SK-N-SH treated with all-trans-retinoic acid at 6 μM for 48 hours (cell line): ENCODE measurements at places on chromosomes 2 and 18.

- ATAC-seq = no peak
These were observed 149.5 kb upstream of the ZEB2 start for GRCh38 chr2:144669196-144669987.

DNA sequence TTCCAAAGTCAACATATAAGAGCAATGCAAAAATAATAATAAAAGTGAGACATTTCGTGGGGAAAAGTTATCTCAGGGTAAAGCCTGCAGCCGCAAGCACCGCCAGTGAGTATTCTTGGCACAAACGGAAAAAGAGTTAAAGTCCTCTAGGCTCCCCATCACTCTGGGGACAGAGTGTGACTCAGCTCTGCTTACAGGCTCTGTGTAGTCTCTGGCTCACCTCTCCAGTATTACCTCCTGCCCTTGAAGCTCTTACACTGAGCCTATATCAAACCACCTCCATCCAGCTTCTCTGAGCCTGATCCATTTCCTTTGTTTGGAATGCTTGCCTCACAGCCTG lies 55.5 kb downstream of the MTHFD2 start:
- ATAC-seq = no peak

DNA sequence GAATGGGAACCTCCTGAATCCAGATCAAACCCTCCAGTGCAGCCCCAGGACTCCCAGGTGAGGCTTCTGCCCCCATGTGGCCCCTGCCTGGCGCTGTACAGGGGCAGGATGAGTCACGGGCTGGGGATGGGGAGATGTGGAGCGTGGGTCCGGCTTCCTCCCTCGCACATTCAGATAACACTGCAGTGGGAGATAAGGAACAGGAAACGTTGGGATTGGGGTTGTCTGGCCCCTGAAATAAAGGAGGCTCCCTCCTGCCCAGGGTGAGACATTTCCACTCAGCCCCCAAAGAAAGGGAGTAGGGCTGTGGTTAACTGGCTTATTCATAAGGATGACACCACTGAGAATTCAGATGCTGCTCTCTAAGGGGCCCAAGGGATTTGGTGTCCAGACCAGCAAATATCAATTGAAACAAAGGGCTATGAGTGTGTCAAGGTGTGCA lies 30.7 kb downstream of the IGFBP5 start:
- ATAC-seq = peak; percentile 31

DNA sequence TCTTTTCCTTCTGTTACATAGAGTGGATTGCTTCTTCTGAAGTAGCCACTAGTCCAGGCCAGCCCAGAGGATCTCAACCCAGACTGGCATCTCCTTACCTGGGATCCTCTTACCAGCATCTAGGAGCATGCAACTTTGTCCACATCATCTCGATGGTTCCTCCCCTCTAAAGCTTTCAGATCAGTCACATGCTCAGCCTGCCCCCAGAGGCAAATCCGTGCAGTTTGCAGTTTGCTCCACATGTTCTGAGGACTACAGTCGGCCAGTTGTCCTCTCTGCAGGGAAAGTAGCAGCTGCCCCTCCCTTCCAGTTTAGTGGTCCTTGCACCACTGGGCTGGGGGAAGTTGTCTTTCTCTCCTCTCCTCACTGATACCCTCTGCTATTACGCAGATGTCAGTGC lies 259.8 kb upstream of the APCDD1 start:
- peak; percentile 25; the same call in 1 of the 3 replicates for ATAC-seq

- no peak for ATAC-seq
These were observed 232.1 kb upstream of the TRIB2 start for GRCh38 chr2:12484536-12485115.

DNA sequence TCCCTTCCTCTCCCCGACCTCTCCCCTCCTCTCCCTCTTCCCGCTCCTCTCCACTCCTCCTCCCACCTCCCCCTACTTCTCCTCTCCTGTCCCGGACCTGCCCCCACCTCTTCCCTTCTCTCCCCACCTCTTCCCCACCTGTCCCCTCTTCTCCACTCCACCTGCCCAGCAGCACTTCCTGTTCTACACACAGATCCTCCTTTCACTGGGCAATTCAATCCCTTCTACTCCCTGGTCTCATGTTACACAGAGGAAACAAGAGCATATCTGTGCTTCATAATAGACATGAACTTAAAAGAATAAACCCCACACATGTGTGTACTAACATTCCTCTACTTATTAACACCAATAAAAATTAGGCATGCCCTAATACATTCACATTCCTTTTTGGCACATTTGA lies 34.8 kb downstream of the TIMM21 start:
- ATAC-seq = no peak

DNA sequence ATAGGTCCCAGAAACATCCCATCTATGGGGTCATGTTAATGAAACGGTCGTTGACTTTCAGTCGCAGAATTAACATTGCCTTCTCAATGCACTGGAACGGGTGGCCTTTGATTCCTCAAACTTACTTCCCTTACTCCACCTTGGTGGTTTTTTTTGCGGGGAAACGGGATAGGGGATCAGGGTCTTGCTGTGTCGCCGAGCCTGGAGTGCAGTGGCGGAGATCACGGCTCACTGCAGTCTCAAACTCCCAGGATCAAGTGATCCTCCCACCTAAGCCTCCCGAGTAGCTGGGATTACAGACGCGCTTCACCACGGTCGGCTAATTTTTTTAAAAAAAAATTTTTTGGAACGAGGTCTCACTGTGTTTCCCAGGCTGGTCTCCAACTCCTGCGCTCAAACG lies 754 bp downstream of the ATG16L1 start:
- peak; percentile 10; the same call in 2 of the 3 replicates for ATAC-seq

- ATAC-seq = no peak
These were observed 119.1 kb downstream of the MAP4K4 start for GRCh38 chr2:101816598-101816997.

- ATAC-seq = no peak
These were observed 61.1 kb downstream of the GATA6 start for GRCh38 chr18:22230471-22230945.

DNA sequence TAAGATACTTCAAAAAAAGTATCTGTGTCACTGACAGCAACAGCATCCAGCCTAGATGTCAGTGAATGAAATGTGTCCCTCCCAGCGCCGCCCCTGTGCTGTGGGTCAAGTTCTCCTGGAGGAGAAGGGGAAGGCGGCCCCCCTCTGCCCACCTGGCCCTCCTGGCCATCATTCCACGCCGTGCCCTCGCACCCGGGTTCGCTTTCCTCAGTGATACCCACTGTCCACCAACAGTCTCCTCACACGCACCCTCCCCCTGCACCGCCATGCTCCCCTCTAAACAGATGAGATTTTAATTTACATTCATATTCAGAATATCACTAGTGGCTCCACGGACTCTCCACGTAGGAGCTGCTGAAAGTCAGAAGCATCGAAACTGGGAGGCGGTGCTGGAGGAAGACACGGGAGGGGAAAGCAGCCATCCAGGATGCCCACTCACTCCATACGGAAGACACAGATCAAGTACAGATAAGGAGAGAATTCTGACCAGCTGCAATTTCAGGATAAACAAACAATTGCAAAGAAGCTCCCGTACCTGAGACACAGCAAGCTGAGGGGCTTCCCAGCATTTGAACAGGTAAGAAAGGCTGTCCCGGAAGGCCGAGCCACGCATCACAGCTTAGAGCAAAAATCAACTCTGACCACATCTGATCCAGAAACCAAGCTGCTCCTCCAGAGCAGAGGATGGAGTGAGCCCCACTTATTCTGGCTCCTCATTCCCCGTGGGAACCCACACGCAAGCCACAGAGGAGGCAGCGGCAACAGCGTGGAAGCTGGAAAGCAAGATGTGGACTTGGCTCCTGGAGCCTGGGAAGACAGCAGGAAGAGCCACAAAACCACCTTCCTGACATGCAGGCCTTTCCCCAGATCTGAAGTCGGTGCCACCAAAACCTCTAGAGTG lies 49.7 kb downstream of the PXDN start:
- ATAC-seq = no peak

DNA sequence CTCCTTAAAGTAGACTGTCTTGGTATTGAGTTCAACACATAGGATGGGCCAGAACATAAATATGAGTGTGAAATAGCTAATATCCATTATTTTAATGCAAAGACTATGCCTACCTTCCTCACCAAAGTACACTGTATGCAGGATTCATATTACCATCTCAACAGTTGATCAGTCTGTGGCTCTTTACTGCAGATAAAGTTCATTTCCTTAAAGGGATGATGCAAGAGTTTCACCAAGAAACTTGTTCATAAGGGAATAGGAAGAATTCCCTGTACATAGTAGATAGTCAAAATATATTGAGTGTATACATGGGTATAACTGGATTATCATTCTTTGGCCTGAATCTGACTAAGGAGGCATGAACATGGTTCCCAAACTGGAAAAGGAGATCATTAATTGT lies 35.0 kb downstream of the MARS2 start:
- no peak for ATAC-seq
